ENCODE measurements at places on chromosomes 3 and 15.

DNA sequence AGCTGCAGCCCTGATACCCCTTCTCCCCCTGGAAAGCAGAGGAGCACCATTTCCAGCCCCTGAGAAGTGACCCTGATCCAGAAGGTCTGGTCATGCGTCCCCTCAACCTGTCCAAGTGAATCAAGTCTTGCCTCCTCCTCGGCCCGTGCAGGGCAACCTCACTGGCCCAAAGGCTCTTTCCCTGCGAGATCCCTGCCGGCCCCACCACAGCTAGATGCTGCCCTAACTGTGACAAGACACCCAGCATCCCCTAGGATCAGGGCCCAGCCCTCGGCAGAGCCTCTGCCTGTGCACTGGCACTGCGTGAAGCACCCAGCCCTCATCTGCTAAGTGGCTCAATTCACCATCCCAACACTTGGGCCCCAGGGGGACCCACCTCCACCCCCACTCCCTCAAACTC is 155.1 kb downstream of the NUP210 start:
- DNase-seq: no peak

DNA sequence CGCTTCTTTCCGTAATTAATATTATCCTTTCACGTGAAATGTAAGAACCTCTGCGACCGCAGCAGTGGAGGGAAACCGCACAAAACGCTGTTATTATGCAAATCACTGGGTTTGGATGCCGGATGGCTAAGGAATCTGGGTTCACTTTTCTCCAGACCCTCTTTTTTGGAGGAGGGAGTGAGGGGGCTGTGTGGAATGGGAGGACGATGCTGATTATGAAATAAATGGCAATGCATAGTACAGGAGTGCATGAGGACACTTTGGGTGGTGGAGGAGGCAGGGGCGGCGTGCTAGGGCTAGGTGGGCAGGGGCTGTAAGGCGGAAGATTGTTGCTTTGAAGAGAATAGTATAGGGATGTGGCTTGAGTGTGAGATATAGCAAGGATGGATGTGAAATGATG is 1.8 kb downstream of the CADM2 start:
- no peak for DNase-seq

- DNase-seq: no peak
Observed at GRCh38 chr3:35198857-35199256, 440.5 kb upstream of the ARPP21 start.

DNA sequence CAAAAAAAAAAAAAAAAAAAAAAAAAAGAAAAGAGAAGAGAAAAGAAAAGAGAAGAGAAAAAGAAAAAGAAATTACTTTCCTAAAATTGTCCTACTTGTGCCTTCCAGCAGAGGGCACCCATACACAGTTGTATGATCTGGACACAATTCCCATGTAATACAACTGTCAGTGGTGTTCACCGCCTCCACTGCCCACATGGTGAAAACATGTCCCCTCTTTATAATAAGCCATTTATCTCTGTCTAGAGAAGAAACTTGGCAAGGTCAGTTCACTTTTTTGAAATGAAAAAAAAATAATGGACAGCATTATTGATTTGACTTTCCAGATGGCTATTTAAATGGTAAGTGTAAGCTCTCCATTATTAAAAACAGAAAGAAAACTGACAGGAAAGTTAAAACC is 459.4 kb downstream of the GBE1 start:
- peak; percentile 24 for DNase-seq

- no peak for DNase-seq
Observed at GRCh38 chr3:130379274-130379673, 33.8 kb downstream of the COL6A5 start.

DNA sequence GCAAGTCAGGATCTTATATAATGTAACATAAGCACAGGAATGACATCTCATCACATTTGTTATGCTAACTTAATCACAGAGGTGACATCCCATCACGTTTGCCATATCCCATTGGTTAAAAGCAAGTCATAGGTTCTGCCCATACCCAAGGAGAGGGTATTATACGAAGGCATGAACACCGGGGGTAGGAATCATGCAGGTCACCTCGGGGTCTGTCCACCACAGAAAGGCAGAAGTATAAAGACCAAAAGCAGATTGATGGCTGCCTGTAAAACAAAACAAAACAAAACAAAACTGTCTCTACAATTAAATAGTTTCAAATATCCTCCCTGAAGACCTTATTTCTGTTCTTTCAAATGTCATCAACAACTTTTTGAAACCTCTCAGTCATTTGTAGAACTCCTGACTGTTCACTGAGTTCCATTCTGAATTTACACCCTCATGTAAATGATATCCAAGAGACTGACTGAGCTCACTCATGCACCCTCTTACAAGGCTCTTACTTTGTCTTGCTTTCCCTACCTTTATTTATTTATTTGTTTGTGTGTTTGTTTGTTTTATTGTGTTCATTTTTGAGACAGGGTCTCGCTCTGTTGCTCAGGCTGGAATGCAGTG is 22.7 kb upstream of the ZNF639 start:
- no peak for DNase-seq

GRCh38 chr3:101803939-101804338 is 24.9 kb downstream of the NXPE3 start:
- DNase-seq: no peak

DNA sequence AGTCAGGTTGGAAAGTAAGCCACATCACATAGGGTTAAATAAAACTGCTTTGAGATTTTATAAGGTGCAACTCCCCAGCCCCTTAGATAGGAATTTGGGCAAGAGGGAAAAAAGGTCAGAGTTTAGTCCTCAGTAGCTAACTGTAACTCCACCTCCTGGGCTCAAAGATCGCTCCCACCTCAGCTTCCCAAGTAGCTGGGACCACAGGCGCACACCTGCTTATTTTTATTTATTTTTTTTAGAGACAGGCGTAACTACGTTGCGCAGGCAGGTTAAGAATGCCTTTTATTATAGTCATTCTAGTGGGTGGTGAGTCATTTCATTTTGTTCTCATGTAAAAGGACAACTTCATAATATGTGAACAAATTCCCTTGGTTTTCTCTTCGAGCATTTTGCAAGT is 14.7 kb downstream of the TM2D3 start:
- DNase-seq: no peak

DNA sequence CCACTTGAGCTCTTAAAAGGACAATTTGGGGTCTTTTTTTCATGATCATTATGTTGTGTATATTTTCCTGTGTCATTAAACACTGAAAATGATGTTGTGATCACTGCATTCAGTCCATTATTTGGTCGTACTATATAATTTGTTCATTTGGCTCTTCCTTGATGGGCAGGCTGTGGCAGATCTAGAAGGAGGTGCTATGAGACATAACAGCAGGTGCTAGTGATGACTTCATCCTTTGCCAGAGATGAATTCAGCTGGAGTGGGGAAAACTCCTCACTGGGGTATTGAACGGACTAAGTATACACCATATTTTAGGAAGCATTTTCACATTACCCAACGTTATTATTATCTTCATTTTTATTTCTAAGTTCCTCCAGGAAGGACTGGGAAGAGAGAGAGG is 12.0 kb downstream of the CMTM7 start:
- DNase-seq: no peak

DNA sequence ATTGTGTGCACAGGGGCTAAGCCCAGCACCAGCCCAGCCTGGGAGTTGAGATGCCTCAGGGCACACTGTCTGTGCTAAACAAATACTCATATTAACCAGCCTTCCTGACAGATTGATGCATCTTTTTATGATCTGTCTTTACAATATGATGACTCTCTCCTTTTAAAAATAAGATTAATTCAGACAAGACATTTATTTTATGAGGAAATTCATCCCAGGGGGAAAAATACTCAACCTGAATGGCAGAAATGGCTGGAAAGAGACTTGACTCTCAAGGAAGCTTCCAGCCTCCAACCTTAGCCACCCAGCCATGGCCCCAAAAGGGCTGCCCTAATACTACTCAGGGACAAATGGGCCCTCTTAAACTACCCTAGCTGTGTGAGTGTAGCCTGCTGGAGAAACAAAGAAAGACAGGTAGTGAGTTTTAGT is 46.9 kb downstream of the NOX5 start:
- no peak for DNase-seq

DNA sequence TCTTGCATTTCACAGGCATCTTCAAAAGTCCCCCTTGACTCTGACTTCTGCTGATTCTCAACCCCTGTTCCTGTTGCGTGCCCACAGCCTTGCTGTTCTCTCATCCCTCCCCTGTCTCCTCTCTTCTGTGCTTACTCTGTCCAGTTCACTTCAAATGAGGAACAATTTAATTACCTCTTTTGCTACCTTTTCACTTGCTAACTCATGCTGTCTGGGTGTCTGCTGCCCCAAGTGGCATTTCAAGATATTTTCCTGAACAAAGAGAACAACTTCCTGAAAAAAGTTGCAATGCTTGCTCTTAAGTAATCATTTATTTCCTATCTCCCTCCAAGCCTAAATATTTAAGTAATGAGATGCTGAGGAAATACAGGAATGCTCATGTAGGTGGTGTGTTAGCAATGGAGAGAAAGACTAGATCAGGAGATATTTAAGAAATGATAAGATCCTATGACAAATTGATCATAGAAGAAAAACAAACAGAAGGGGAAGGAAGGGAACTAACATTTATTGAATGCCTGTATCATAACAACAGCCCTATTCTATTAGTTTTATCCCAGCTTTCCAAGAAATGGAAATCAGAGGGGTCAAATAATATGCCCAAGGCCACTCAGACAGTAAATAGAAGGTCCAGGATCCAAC is 42.2 kb downstream of the SV2B start:
- no peak for DNase-seq

DNA sequence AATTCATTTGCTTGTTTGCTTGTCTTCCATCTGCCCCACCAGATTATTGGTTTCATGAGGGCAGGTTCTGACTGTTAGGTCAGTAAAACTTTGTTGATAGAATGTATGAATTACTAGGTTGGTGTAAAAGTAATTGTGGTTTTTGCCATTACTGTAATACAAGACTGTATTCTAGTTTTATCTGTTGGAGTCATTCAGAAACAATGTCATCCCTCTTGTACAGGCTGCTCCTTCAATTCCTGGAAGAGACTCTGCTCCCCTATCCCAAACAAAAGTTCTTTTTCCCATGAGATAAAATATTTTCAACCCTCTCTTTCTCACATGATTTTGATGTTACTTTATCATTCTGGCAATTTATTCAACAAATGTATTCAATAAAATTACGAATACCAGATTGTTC is 115.0 kb downstream of the CHST2 start:
- no peak for DNase-seq

DNA sequence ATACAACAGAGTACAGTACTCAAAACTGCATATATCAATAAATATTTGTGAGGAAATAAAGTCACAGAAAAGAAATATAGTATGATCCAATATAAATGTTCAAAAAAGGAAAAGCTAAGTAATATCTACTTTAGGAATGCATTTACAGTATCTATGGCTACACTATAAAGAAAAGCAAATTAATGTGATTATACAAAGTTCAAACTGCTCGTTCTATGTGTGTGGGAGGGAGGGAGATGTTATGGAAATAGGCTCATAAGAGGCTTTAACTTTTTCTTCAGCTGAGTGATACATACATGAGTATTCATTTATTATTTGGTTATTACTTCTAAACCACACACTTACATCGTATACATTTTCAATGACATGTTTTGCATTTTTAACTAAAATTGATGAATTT is 377.7 kb upstream of the AGTR1 start:
- no peak for DNase-seq

- DNase-seq: no peak
Observed at GRCh38 chr3:57778494-57778893, 22.4 kb downstream of the SLMAP start.

GRCh38 chr15:73335026-73335425 is 33.7 kb downstream of the HCN4 start:
- peak; percentile 5 for DNase-seq

- no peak for DNase-seq
Observed at GRCh38 chr15:67506775-67507747, 13.9 kb upstream of the C15orf61 start.

Measured in left cardiac atrium (tissue), 4 donors.